ENCODE measurements at places on chromosomes 11 and 22.

DNA sequence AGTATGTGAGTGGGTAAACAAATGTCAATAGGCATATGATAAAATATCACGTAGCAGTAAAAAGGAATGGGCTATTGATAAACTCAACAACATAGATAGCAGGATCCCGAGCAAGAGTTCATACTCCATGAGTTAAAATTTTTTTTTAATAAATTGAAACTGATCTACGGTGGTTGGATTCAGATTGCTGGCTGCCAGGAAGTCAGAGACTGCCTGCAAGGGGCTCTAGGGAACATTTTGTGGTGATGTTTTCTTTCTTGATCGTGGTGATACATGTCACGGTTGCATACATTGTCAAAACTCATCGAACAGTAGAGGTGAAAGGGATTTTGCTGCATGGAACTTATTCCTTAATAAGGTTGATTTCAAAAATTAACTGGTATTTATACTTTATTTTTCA, 62.6 kb upstream of the WNT7B start:
- DNase-seq = no peak

DNA sequence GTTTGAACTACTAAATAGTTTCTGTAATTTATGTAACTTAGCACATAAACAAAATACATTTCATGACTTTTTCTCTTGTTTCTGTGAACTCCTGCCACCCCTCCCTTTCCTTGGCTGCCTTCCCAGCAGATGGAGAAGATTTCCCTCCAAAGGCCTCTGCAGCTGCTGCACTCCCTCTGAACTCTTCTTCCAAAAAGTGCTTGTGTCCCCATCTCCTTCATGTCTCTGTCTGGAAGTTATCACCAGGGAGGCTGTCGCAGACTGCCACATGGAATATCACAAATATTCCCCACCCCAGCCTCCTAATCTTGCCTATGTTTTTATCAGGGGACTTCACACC, 1068.3 kb downstream of the OPCML start:
- DNase-seq = no peak

GRCh38 chr11:15627560-15627959, 512.8 kb downstream of the INSC start:
- DNase-seq = no peak

GRCh38 chr11:69337211-69337721, 43.3 kb downstream of the MYEOV start:
- DNase-seq = peak; percentile 15

DNA sequence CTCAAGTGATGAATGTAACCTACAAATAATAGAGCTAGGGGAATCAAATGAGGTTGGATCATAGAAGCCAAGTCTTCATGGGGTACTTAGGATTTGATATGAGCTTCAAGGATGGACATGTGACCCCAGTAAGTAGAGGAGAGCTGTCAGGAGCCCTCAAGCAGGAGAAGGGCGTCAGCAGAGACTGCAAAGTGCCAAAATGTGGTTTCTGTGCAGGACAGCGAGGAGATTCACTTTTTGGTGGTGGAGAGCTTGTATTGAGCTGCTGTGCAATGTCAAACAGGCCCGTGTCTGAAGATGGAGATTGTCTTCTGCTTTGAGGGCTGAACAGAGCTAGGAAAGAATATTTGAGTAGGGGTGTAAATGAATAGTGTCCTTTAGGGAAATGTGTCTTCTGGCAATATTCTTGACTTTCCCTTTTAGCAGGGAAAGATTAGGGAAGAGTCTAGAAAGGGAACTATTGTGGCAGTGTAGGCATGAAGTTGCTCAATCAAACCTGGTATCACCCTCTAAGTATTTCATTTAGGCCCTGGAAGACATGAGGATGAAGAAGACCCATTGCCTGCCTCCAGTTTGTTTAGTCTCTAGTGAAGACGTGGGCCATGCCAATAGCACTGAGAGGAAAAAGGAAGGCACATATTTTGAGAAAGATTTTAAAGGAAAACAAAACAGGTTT, 31.2 kb upstream of the SORL1-AS1 start:
- no peak for DNase-seq

DNA sequence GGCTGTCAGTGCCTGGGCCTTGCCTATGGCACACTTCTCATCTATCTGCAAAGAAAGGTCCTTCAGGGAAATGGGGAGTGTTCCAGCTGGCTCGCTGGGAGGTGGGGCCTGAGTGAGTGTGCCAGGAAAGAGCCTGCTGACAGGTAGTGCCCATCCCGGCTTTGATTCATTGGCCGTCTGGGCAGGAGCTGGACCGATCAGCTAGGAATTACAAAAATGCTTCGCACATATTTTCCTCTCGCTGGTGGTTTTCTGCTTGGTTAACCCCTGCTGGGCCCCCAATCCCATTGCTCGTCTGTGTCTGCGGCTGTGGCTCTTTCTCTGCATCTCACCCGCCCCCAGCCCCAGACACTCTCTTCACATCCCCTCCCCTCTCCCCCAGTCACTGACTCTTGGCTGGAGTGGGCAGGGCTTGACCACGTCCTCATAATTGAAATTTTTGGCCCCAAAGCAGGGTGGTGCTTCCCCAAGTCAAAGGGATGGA, 10.8 kb downstream of the LIF start:
- DNase-seq = no peak
